NCI-H1436 treated with DMSO at 0.1 percent for 48 hours (cell line): ENCODE measurements at places on chromosomes 4 and X.

DNA sequence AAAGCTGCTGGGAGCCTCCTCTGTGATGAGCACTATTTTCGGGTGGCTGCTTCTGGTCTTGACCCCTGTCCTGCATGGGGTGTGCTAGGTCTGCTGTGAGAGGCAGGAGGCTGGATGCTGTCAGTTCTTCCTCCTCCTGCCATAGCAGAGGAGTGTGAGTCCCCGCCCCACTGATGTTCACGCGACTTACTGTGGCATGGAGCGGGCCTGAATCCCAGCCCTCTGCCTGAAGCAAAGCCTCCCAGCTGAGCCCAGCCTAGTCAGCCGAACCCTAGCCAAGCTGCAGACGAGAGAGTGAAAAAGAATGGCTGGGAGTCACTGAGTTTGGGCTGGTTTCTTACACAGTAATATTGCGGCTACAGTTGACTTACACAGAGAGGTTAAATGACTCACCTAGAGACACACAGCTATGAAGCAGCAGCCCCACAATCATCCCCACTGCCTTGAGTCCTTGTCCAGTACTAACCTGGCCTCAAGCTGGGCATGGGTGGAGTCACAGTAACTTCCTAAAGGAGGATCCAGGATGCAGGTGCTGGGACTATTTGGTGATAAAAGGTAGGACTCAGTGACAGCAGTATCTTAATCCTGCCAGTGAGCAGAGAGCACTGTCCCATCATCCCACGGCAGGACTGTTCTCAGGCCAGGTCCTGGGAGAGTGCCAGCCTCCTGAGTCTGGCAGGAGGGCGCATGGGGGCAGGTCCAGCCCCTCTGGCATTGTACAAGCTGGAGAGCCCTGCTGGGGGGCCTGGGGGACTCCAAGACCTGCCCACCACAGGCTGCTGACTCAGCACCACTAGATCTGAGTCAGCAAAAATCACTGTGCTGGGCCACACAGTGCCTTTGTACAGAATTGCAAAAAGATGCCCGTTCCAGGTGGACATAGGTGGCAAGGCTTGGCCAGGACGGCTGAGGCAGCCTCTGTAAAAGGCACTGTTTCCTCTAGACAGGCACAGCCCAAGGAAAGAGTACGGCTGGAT, 60.4 kb upstream of the CRMP1 start:
- DNase-seq, result no peak

GRCh38 chr4:74534936-74535335, 90.0 kb downstream of the AREG start:
- DNase-seq, result no peak

DNA sequence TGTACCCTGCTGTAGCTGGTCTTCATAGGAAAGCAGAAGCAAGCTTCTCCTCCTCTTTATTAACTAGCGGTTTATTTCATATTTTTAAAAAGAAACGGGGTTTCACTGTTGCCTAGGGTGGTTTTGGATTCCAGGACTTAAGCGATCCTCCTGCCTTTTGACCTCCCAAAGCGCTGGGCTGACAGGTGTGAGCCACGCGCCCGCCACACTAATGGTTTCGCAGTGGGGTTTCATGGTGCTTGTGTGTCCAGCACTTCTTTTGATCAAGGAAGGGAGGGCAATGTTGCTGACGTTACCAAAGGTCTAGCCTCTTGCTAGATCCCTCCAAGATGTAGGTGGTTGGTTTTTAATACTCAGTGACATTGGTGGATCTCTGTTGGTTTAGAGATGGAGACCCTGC, 1.4 kb downstream of the MAEA start:
- no peak for DNase-seq

DNA sequence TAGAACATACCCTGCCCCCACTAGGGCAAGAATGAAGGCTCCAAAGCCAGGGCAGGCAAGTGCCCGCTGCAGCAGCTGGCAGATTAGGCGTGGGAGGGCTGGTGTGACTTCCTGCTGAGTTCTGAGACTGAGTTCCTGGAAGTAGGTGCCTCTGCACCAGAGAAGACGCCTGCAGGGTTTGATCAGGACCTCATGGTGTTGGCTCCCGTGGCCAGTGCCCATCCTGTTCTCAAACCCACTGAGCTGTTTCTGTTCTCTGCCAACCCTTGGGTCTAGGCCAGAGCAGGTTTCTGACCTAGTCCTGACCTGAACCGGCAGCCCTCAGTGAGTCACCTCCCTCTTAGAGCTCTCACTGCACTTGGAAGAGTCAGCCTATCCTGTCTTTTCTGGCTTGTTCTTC, 220.7 kb downstream of the HS6ST2 start:
- no peak for DNase-seq
